ENCODE measurements at places on chromosomes 6 and 20.

GRCh38 chr20:25066386-25066785 lies 8.4 kb upstream of the ACSS1 start:
- no peak for DNase-seq

- no peak for DNase-seq
Observed at GRCh38 chr6:48116699-48117645, 6.0 kb upstream of the PTCHD4 start.

- no peak for DNase-seq
Observed at GRCh38 chr20:50518270-50518721, 8.1 kb downstream of the PTPN1 start.

- no peak for DNase-seq
Observed at GRCh38 chr20:6959900-6960312, 192.4 kb downstream of the BMP2 start.

DNA sequence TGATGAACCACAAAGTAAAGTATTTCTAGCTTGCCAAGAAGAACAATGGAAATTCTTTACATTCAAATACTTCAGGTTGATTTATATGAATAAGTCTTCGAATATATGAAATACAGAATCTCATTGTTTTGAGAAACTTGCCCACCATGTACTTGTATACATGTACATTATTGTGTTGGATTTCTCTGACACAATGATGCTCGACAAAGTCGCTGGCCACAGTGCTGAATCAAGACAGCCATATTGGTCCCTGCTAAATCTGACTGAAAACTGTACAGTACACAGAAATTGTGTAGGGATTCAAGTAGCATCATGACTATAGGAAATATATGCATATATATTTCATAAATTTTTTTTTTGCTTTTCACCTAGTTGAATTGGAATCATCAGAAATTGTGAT lies 13.1 kb upstream of the LIN28B start:
- no peak for DNase-seq

Measured in AG09309 (cell line).